SK-N-SH (cell line): ENCODE measurements at places on chromosomes 7 and 10.

GRCh38 chr7:122736183-122736582, 33.5 kb upstream of the RNF148 start:
- no peak for DNase-seq

DNA sequence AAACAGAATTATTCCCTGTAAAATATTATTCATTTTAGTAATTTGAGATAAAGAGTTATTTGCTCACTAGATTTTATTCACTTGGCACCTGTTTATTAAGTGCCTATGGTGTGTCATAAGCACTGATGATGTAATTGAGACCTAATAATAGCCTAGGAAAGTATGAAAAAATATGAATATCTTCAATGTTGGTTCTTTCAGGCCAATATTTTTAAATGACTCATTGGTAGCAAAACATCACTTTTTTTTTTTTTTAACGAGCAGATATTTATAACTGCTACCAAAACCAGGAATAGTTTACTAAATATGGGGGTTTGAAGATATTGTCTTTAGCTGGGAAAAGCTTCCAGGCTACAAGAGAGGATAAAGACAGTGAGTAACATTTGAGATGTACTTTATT, 228.0 kb downstream of the PRKG1 start:
- no peak for DNase-seq

GRCh38 chr7:42283553-42283952, 46.5 kb upstream of the GLI3 start:
- DNase-seq = no peak

- DNase-seq = no peak
Observed at GRCh38 chr10:124921261-124921660, 20.7 kb upstream of the ZRANB1 start.

DNA sequence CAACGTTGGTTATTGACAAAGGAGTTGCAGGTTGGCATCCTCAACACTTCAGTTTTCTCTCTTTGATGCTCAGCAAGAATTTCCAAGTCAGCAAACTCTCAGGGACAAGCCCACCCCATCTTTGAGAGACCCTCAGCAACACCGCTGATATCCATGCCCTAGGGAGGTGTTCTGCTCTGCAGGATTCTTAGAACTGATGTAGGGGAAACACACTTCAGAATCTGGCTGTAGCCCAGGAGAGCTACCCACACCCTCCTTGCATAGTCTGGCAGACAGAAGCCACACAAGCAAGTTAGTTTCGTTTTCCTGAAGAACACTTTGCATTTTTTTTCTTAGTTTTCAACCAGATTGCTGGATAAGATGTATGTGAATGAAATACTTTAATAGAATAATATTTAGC, 822 bp downstream of the SAMD9L start:
- no peak for DNase-seq

DNA sequence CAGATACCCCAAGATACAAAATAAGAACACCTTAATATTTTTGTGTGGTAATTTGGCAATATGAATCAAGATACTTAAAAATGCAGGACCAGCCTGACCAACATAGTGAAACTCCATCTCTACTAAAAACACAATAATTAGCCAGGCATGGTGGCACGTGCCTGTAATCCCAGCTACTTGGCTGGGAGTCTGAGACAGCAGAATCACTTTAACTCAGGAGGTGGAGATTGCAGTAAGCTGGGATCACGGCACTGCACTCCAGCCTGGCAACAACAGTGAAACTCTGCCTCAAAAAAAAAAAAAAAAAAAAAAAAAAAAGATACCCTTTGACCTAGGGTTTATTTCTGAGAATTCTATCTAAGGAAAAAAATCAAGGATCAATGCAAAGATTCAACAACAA, 450.7 kb downstream of the SORCS1 start:
- DNase-seq = no peak

- no peak for DNase-seq
Observed at GRCh38 chr10:15735763-15736162, 16.0 kb upstream of the ITGA8 start.

GRCh38 chr10:120335553-120335952, 121.5 kb upstream of the PLPP4 start:
- no peak for DNase-seq

DNA sequence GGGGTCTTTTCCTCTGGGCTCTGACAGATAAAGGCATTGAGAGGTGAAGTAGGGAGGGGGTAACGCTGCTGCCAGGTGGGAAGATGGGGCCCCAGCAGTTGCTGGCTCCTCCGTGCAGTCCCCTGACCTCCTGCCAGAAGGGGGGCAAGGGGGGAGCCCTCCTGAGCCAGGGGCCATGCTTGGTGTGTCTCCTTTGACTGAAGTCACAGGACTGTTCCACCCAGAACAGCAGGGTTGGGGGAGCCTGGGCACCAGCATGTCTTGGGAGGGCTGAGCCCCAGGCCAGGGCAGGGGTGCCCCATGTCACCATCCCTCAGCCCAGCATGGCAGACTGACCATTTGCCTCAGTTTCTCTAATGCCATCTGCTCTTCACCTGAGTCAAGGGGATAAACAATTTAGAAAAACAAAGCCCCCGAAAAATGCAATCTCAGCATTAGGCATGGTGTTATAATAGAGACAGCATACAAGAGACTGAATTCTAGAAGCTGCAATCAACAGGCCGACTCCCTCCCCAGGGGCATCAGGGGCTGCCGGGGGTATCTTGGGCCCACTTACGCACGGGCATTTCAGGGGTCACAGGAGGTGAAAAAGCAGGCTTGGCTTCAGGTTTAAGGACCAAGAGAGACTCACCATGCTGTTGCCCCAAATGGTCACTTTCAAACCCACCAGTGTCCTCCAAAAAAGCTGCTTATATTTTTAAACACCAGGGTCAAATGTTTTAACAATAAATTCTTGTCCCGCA, 108.6 kb upstream of the GPR26 start:
- no peak for DNase-seq

DNA sequence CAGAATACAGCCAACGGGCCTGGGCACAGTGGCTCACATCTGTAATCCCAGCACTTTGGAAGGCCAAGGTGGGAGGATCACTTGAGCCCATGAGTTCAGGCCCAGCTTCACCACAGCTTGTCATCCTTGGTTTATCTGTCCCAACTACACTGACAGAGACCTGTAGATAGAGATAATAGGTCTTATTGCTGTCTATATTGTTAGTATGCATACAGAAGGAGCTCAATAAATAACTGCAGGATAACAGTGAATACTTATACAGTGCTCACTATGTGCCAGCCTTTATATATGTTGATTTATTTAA, 1.3 kb downstream of the CNPY4 start:
- no peak for DNase-seq

GRCh38 chr7:10696064-10696463, 277.6 kb upstream of the PHF14 start:
- DNase-seq = no peak

DNA sequence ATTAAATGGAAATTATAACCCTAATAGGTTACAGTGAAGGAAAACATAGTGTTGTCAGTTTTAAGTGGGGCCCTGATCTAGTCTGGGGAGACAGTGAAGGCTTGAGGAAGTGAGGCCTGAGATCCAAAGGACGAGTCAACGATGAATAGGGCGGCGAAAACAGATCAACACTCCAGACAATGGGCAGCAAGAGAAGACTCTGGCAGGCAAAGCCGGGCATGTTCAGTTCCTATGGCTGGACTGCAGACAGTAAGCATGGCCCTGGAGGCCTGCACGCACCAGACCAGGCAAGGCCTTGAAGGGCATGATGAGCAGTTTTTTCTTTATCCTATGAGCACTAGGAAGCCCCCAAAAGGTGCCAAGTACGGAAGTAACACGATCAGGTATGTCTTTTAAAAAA, 127.8 kb downstream of the RNF216 start:
- no peak for DNase-seq
